ENCODE measurements at places on chromosomes 1 and 21. TPM values are rescaled to one million over a fixed set of nuclear protein-coding genes. Genes with fewer than 3 reads are reported as not detected.
A peak's percentile ranks its signal among the peaks of the same experiment; 100 is the strongest.

DNA sequence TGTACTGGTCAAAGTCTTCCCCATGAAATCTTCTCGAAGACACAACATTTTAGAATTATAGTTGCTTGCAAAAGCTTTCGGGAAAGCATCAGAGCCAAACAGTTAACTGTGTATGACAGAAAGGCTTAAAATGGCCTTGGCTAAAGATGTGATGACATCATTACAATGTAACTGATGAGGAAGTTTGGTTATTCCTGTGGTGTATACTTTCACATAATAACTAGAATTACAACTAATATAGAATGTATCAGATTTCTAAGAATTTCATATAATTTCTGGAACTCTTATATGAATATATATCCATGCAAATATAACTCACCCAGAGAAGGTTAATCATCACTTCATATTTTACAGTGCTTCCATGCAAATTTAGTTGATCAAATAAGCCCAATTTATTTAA lies 8.4 kb downstream of the TP73 start:
- no peak for DNase-seq

Gene RPE65
- total RNA-seq: not detected

DNA sequence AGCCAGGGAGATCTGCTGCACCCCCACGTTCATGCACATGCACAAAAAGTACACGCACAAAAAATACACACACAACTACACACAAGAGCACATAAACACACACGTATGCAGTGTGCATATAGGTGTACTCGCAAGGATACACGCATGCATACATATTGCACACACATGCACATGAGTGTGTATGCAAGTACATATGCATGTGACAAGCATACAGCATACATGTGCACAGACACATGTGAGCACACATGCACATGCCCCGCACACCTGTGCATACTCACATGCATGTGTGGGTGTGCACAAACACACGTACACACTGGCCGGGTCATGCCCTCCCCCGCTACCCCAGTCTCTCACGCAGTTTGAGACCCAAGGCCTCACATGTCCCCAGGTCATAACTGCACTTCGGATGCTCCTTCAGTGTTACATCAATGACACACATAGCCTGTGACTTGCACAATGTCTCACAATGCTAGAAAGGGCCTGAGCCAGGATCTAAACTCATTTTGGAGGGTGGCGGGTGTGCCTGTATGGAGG lies 52.6 kb downstream of the FOXO6 start:
- DNase-seq: no peak

Gene ABCD3
- total RNA-seq: 33.8 TPM

GRCh38 chr21:38221594-38221993 lies 35.2 kb upstream of the KCNJ15 start:
- DNase-seq: no peak

GRCh38 chr1:172809750-172810149 lies 150.8 kb downstream of the FASLG start:
- DNase-seq: no peak

GRCh38 chr1:4694492-4694891 lies 40.1 kb downstream of the AJAP1 start:
- DNase-seq: no peak

GRCh38 chr1:151011154-151011850 lies 3.1 kb downstream of the PRUNE1 start:
- no peak for DNase-seq

GRCh38 chr1:166129006-166129405 lies 37.8 kb downstream of the FAM78B start:
- DNase-seq: no peak

DNA sequence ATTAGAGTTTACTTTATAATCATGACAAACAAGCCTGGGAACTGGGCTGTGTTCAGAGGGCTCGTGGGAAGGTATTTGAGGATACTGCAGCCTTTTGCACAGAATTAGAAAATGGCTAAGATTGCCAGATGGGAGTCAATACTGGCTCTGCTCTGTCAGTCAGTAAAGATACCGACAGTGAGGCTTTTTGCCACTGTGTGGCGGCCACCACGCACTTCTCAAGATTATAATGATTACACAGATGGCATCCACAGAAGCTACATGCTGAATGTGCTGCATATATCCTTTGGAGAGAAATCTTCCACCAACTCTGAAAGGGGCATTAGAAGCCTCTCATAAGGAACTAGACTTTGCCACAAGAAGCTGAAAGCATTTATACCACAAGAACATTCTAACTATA lies 213.4 kb upstream of the PTBP2 start:
- no peak for DNase-seq

DNA sequence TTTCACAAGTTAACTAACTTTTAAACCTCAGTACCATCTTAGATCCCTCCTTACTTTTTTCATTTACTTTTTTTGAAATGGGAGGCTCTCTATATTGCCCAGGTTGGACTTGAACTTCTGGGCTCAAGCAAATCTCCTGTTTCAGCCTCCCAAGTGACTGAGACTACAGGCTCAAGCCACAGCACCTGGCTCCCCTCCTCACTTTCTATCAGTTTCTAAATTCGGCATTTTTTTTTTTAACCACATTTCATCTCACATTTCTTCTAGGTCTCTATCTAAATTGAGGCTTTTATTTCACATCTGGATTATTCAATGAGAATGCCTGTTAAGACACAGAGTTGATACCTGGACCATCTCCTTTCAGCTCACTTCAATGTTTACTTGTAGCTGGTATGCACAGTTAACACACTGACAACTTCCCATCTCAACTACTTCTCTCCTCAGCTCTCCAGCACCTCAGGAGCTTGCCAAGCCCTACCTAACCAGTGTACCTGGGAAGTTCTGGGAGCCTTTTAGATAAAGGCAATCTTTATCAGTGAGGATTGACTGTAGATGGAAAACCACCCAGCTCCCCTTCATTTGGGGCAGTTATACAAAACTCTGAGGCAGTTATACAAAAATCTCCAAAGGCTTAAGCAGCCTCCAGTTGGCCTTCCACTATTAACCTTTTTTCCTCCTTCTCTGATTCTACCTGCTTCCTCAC lies 3.4 kb downstream of the USP33 start:
- DNase-seq: peak; percentile 53

Gene RABGAP1L
- 175 TPM for total RNA-seq

- DNase-seq: no peak
Observed at GRCh38 chr1:54864460-54865208, 22.4 kb downstream of the DHCR24 start.

Gene SPATA6
- total RNA-seq: 1.7 TPM

DNA sequence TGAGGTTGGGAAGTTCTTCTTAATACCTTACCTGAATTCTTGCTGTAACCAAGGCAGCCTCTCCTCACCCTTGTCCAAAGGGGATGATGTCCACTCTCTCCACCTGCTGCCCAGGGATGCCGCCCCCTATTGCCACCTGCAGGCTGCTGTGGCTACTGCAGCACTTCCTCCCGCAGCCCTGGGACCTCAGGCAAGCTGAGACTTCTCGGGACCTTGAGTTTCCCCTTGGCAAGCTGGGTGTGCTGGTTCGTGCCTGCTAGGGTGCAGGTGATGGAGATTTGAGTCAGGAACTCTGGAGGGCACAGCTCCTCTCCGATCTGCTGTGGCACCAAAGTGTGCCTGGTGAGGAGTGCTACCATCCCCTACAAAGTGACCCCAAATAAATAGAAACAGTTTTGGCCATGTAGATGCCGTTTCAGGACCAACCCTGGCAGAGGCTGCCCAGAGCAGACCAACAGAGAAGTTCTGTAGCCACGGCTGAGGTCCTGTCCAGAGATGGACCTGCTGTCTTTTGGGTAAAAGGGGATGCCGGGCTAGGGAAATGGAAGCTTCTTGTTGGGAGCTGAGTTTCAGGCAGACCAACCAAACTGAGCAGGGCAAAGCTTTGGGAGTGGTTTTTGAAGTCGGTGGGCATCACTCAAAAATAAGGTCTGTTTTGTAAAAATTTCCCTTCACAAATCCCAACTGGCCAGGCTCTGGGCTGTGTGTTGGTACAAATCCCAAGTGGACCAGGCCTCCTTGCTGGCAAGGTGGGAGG lies 31.7 kb downstream of the RUNX3 start:
- DNase-seq: peak; percentile 49

Gene TIAM1
- total RNA-seq: 25.1 TPM

Gene MLLT11
- 4.8 TPM for total RNA-seq

- DNase-seq: no peak
Observed at GRCh38 chr1:52195161-52195560, 53.3 kb downstream of the ZFYVE9 start.

- DNase-seq: peak; percentile 24
Observed at GRCh38 chr1:15948091-15948591, 27.8 kb downstream of the ZBTB17 start.

DNA sequence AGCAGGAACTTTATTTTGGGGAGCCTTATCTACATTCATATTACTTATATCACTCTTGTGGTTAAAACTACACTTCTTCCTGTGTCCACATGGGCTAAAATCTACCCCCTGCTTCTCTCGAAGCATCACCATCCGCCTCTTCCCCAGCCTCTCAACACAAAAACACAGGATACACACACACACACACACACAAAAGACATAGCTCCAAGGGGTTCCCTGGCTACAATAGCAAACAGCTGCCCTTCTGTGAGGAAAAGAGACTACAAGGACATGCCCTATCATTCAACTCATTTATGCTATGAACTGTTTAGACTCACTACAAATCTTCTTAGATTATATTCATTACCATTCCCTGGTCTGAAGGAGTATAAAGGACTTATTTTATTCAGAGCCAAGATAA lies 155.0 kb downstream of the PIGK start:
- no peak for DNase-seq

GRCh38 chr1:20573987-20574386 lies 14.9 kb upstream of the CDA start:
- DNase-seq: no peak

GRCh38 chr21:32388306-32388705 lies 4.5 kb downstream of the URB1 start:
- DNase-seq: peak; percentile 57

Gene CENPL
- 39.3 TPM for total RNA-seq

Gene ZYG11B
- 15.9 TPM for total RNA-seq

DNA sequence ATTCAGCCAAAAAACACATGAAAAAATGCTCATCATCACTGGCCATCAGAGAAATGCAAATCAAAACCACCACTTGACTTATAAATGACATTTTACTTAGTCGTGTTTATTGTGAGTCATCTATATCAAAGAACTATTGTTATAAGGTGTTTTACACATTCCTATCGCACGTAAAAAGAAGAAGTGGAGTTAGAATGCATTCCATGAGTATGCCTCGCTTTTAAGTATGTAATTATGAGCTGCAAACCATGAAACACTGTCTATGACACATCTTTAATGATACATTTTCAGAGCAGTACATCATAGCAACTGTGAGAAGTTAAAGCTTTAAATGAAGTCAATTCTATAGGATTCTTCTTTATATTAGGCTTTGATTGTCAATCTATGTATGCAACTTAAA lies 614.3 kb upstream of the ADAMTS5 start:
- no peak for DNase-seq

Gene EPB41
- total RNA-seq: 123 TPM

GRCh38 chr1:208036918-208037766 lies 126.2 kb upstream of the CD34 start:
- DNase-seq: no peak

Gene AMY2A
- not detected for total RNA-seq

- no peak for DNase-seq
Observed at GRCh38 chr1:226487921-226488320, 60.6 kb upstream of the STUM start.

- DNase-seq: no peak
Observed at GRCh38 chr1:165696625-165697100, 1.7 kb downstream of the ALDH9A1 start.

DNA sequence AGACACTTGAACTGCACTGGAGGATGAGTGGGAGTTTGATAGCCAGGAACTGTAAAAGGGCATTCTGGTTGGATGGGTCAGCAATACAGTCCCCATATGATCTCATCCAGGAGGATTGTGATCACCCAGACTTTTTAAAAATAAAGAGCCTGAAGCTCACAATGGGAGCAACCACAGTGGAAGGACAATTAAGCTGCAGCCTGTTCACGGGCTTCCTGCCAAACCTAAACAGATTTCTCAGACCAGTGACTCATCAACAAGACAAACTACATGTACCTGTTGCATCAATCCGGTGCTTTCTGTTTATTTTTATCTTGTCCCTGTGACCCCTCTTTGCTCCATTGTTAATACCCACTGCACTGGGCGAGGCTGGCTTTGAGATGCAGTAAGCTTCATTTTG lies 52.3 kb downstream of the PAPPA2 start:
- no peak for DNase-seq

- no peak for DNase-seq
Observed at GRCh38 chr1:40856656-40857302, 5.4 kb downstream of the CITED4 start.

GRCh38 chr1:219657186-219657585 lies 44.3 kb upstream of the ZC3H11B start:
- no peak for DNase-seq

GRCh38 chr1:184693011-184693410 lies 61.6 kb downstream of the EDEM3 start:
- no peak for DNase-seq

DNA sequence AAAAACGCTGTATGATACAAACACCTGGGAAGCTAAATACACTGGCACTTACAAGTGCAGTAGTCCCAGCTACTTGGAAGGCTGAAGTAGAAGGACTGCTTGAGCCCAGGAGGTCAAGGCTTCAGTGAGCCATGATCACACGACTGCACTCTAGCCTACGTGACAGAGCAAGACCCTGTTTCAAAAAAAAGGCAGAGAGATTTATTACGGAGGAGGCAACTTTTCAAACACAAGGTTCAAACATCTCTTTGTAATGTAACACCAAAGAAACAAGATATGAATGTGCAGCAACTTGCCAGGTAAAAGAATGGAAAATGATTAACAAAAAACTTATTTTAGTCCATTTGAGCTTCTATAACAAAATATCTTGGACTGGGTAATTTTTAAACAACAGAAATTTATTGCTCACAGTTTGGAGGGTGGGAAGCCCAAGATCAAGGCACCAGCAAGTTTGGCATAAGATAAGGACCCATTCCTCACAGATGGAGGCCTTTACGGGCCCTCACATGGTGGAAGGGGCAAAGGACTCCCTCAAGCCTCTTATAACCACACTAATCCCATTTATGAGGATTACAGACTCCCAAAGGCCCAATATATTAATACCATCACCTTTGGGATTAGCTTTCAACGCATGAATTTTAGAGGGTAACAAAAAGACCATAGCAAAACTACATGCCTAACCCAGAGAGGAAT lies 73.3 kb downstream of the EVI5 start:
- DNase-seq: no peak

DNA sequence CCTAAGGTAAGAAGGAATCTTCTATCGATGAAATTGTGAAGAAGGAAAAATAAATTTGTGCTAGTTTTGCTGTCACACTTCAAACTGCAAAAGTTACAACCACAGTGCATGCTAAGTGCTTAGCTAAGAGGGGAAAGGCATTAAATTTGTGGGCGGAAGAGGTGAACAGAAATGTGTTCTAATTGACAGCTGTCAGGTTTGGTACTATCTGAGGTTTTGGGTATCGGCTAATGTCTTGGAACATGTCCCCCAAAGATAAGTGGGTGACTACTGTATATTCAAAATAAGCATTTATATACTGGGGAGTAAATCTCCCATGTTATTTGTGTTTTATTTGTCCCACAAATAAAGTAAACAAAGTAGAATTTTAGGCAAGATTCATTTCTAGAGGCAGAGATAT lies 8.0 kb downstream of the CR1 start:
- no peak for DNase-seq

- peak; percentile 81 for DNase-seq
Observed at GRCh38 chr1:179809506-179810366, 66.6 kb downstream of the FAM163A start.

Gene ADCY10
- not detected for total RNA-seq

Gene CD160
- total RNA-seq: not detected
